SW 1271 (cell line): ENCODE measurements at places on chromosomes 2 and 18.
A peak's percentile ranks its signal among the peaks of the same experiment; 100 is the strongest.

DNA sequence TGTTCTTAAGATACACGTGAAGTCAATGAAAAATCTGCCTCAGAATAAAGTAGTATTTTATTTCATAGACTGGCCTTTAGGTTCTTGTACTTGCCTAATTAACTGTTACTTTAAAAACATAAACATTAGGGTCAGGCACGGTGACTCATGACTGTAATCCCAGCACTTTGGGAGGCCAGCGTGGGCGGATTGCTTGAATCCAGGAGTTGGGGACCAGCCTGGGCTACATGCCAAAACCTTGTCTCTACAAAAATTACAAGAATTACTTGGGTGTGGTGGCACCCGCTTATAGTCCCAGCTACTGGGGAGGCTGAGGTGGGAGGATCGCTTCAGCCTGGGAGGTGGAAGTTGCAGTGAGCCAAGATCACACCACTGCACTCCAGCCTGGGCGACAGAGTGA, 16.0 kb upstream of the SNORC start:
- peak; percentile 30 for DNase-seq

- no peak for DNase-seq
These were observed 95.1 kb upstream of the L3MBTL4 start for GRCh38 chr18:6509832-6510231.

- no peak for DNase-seq
These were observed 19.1 kb downstream of the RTP5 start for GRCh38 chr2:241888641-241889040.

- DNase-seq: no peak
These were observed 25.1 kb downstream of the NEDD4L start for GRCh38 chr18:58069099-58069498.
